Naive thymus-derived CD8-positive, alpha-beta T cell (primary cell): ENCODE measurements at places on chromosomes 1 and 21. TPM values are rescaled to one million over a fixed set of nuclear protein-coding genes. Genes with fewer than 3 reads are reported as not detected.

GRCh38 chr1:45862008-45862407 lies 58.6 kb downstream of the MAST2 start:
- DNase-seq, result no peak

- no peak for DNase-seq
Measured at GRCh38 chr1:206696812-206697585, 12.3 kb downstream of the MAPKAPK2 start.

DNA sequence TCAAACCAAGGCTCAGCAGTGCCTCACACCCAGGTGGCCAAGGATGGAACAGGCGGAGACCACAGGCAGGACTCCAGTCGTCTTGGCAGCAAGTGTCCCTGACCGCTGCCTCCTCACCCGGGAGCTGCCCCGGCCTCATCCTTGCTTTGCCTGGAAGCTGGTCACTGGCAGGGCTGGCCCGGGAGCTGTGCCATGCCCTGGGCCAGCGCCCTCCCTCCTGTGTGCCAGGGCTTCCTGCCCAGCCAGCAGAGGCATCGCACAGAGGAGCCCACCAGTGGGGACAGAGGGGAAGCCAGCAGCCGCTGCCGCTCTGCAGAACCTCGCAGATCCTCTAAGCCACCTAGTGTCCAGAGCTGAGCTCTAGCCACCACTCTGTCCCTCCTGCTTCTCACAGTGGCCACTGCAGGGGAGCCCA lies 7.8 kb downstream of the CASZ1 start:
- no peak for DNase-seq

GRCh38 chr1:243596431-243597062 lies 253.5 kb downstream of the AKT3 start:
- no peak for DNase-seq

- DNase-seq, result no peak
Measured at GRCh38 chr1:174239541-174239940, 80.2 kb downstream of the RABGAP1L start.

SPATA6 gene
- total RNA-seq, result 8.3 TPM

LZIC gene
- 28.8 TPM for total RNA-seq

LCE6A gene
- total RNA-seq, result not detected
